Upper lobe of right lung (tissue), 1 donor: ENCODE measurements at places on chromosomes 13 and 19. TPM values are rescaled to one million over a fixed set of nuclear protein-coding genes. Genes with fewer than 3 reads are reported as not detected.

DNA sequence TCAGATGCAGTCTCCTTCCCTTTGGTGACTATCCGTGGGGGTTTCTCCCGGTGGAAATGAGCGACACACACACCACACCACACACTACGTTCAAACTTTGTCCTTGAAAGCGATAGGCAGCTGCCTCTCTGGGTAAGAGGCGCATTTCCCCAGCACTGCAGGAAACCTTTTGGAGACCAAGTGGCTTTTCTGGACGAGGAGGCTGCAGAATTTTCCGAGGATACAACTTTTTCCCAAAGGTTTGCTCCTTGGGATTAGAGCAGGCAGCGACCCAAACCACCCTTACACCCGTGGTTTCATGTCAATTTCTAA lies 38.2 kb upstream of the FLT1 start:
- DNase-seq: no peak
- H3K4me1 ChIP-seq: peaks cover 8% of the 10 kb centered on the region
- H3K27me3 ChIP-seq: peaks cover 26% of the 10 kb centered on the region
- no peak overlapping the region for H3K27ac ChIP-seq
- no peaks in the 10 kb centered on the region for H3K36me3 ChIP-seq

DNA sequence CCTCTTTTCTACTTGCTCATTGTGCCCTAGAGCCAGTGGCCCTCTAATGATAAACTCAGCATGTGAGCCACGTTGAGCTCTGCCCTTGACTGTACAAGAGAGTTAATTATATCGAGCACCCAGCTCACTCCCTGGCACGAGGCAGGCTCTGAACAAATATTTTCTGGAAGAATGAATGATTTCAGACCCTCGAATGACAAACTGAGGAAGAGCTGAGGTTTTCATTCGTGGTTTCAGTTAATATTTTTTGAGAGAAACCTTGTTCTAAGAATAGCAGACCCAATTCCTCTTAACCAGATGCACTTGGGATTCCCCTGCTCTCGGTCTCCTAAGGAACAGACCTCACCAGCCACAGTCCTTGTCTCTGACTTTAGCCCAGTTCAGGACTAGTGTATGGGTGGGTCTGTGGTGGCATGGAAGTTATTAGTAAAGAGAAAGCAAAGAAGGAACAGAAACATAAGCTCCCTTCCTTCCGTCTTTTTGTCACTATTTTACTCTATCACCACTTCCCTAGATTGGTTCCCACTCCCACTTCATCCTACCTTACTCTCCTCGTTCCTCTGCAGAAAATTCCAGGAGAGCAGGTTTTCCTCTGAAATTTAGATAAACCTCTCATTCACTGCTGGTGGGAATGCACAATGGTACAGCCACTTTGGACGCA lies 22.1 kb upstream of the WDFY2 start:
- no peak for DNase-seq
- no peak overlapping the region for H3K27ac ChIP-seq
- no peak overlapping the region for H3K4me3 ChIP-seq
- no peaks in the 10 kb centered on the region for H3K36me3 ChIP-seq

DNA sequence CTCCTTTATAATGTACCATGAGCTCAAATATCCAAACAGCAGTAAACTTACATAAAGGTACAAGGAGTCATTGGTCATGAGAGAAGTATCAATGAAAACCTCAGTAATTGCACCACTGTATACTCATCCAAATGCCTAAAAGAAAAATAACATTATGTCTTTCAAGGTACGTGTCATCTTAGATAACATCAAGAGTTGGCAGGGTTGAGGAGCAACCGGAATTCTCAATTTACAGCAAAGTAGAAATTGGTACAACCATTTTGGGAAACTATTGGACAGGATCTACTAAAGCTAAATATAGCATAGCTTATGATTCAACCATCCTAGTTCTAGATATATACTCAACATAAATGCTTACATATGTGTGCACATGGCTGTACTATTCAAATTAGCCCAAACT lies 502.8 kb downstream of the GPC6 start:
- no peaks in the 10 kb centered on the region for H3K36me3 ChIP-seq
- H3K27ac ChIP-seq: no peak overlapping the region
- no peak overlapping the region for H3K4me3 ChIP-seq

The TEX29 gene
- 0.81 TPM for total RNA-seq

DNA sequence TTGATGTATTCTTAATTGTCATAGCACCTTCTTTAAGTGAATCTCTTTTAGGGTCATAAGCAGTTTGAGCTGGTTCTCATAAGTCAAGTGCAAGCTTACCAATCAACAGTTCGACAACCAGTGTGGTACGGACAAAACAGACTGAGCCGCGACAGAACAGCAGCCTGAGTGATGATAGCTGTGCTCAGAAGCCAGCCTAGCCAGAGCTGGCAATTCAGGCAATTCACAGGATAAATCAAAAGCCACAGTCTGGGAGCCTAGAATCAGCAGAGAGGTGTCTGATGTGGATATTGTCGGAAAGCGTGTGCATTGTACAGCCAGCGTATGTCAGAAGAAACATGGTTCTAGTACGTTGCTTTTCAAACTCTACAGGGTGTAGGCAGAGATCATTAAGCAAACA lies 14.9 kb downstream of the UBE2L5 start:
- H3K4me3 ChIP-seq: no peak overlapping the region
- H3K4me1 ChIP-seq: no peaks in the 10 kb centered on the region
- H3K27ac ChIP-seq: no peak overlapping the region
- DNase-seq: no peak

- DNase-seq: peak; percentile 81
- no peak overlapping the region for H3K27ac ChIP-seq
- H3K4me3 ChIP-seq: peak overlapping the region; percentile 11
- H3K27me3 ChIP-seq: no peaks in the 10 kb centered on the region
- H3K36me3 ChIP-seq: no peaks in the 10 kb centered on the region
- H3K4me1 ChIP-seq: no peaks in the 10 kb centered on the region
These were observed 5.8 kb downstream of the PCDH9 start for GRCh38 chr13:67224148-67224846.

The IER2 gene
- 104 TPM for total RNA-seq

The GAPDHS gene
- total RNA-seq: not detected

DNA sequence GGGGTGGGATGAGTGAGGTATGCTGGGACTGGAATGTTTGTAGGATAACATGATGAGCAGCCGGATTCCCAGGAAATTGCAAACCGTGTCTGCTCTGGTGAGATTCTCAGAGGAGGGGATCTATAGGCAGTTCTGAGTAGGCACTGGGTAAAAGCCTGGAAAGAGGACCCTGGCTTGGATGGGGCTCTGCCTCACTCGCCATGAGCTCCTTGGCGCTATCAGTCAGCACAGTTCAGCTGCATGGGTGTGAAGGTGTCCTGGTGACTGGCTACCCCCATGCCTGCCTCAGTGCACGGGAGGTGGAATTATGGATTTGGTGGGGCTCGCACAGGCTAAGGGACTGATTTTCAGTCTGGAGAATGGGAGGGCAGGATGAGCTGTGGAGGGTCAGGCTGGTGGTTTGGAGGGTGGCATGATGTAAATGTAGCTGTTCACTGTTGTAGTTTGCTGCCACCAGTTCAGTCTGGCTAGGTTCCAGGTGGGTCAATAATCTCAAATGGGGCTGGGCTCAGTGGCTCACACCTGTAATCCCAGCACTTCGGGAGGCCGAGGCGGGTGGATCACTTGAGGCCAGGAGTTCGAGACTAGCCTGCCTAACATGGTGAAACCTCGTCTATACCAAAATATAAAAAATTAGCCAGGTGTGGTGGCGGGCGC lies 9.2 kb upstream of the ZNF627 start:
- H3K4me3 ChIP-seq: no peak overlapping the region
- DNase-seq: no peak
- no peak overlapping the region for H3K27ac ChIP-seq

DNA sequence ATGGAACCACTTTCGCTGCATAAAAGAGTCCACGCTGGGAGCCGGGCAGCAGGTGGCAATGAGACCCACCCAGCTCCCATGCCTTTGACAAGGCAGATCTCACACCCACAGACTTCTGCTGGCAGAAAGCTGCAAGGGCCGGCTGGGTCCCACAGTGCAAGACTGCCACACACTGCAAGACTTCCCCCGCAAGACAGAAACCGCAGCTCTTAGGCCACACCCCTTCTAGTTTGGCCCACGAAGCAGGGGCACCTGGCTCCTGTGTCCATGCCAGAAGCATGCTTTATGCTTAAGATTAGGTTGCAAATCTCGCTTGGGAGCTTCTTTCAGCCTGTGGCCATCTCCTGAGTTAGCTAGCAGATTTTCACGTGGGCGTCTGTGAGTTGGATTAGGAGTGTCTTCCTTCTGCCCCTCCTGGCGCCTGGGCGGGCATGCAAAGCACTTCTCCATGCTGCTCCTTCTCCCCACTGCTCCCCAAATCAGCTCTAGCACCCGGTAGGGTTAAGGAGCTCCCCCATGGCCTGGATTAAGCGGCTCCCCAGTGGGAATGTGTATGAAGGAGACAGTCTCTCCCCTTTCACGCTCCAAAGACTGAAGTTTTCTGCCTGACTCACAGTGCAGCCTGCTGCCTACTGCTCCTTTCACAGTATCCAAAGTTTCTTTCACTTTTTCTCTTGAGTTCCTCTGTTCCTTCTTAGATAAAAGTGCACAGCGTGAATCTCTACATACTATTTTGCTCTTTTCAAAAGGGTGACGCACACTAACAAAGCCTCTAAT lies 17.7 kb downstream of the GPC6 start:
- peak overlapping the region; percentile 33 for H3K4me3 ChIP-seq
- no peaks in the 10 kb centered on the region for H3K36me3 ChIP-seq
- DNase-seq: no peak
- no peaks in the 10 kb centered on the region for H3K27me3 ChIP-seq
- no peaks in the 10 kb centered on the region for H3K4me1 ChIP-seq

GRCh38 chr13:79440958-79441528 lies 35.0 kb upstream of the RBM26 start:
- no peaks in the 10 kb centered on the region for H3K36me3 ChIP-seq
- no peaks in the 10 kb centered on the region for H3K4me1 ChIP-seq
- H3K27me3 ChIP-seq: no peaks in the 10 kb centered on the region
- no peak overlapping the region for H3K27ac ChIP-seq
- no peak for DNase-seq

The VAV1 gene
- 31.6 TPM for total RNA-seq

DNA sequence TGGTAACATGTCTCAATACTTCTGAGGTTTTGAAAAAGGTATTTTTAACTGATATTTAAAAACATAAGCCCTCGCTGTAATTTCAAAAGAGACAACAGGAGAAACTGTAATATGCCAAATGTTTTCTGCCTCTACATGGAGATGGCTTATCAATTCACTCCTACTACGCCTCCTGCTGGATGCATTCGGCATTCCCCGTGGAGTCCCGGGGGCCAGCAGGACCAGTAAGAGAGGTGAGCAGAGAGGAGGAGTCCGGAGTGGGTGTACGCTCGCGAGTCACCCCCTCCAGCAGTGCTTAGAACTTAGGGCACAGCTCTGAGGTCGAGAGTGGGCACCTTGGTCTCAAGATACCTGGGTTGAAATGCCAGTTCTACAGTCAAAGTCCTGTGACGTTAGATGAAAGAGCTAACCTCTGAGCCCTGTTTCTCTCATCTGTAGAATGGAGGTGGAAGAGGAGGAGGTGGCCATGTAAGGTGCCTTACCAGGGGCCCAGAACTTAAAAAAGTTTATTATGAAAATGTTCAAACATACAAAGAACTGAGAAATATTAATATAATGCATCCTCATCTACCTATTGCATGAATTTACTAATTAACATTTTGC lies 110.2 kb downstream of the STK24 start:
- no peak overlapping the region for H3K4me3 ChIP-seq
- no peaks in the 10 kb centered on the region for H3K4me1 ChIP-seq
- no peak for DNase-seq
- peaks cover 54% of the 10 kb centered on the region for H3K36me3 ChIP-seq
- no peaks in the 10 kb centered on the region for H3K27me3 ChIP-seq

GRCh38 chr19:3374369-3375112 lies 8.2 kb downstream of the NFIC start:
- no peaks in the 10 kb centered on the region for H3K36me3 ChIP-seq
- H3K4me3 ChIP-seq: peak overlapping the region; percentile 5
- peak; percentile 78 for DNase-seq
- H3K4me1 ChIP-seq: peaks cover 31% of the 10 kb centered on the region
- H3K27me3 ChIP-seq: no peaks in the 10 kb centered on the region

DNA sequence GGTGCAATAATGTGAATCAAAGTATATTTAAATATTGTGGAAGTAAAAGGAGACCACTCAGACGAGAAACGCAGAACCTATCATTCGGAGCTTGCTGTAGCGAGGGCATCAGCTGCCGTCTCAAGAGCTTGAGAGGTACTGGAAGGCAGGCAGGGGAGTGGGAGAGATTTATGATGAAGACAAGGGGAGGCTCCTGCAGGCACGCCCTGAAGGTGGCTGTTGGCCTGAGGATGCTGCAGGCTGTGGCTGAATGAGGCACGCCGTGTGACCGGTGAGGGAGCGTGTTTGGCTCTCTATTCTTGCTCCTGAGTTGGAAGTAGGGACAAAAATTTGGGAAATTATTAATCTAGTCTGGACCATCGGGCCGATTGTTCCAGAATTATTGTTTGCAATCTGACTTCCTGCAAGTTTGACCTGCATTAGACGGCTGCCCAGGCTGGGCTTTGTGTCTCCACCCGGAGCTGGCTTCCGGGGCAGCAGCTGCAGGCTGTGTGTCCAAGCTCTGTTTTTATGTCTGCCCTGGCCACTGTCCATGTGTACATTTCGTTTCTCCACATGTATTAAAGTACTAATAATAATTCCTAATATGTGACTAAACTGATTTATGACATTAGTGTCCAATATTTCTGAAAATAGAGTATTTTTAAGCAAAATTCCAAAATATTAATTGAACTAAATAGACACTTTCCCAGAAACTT lies 91.1 kb upstream of the ANKRD10 start:
- H3K4me1 ChIP-seq: peaks cover 24% of the 10 kb centered on the region
- no peak overlapping the region for H3K4me3 ChIP-seq
- H3K27ac ChIP-seq: peak overlapping the region; percentile 71
- DNase-seq: peak; percentile 64
- no peaks in the 10 kb centered on the region for H3K27me3 ChIP-seq
- H3K36me3 ChIP-seq: no peaks in the 10 kb centered on the region

The C19orf73 gene
- total RNA-seq: 1.5 TPM

GRCh38 chr13:98450026-98450425 lies 126.9 kb downstream of the STK24 start:
- DNase-seq: no peak
- no peak overlapping the region for H3K4me3 ChIP-seq
- no peaks in the 10 kb centered on the region for H3K27me3 ChIP-seq
- H3K4me1 ChIP-seq: peaks cover 11% of the 10 kb centered on the region

- no peak overlapping the region for H3K27ac ChIP-seq
- H3K4me3 ChIP-seq: no peak overlapping the region
These were observed 21.2 kb downstream of the TMPRSS9 start for GRCh38 chr19:2381148-2381820.
